ENCODE measurements at places on chromosomes 7 and 10.

- DNase-seq = no peak
- H3K27ac ChIP-seq = no peak overlapping the region
- no peaks in the 10 kb centered on the region for H3K4me1 ChIP-seq
Measured at GRCh38 chr10:128498746-128499145, 372.5 kb upstream of the MKI67 start.

DNA sequence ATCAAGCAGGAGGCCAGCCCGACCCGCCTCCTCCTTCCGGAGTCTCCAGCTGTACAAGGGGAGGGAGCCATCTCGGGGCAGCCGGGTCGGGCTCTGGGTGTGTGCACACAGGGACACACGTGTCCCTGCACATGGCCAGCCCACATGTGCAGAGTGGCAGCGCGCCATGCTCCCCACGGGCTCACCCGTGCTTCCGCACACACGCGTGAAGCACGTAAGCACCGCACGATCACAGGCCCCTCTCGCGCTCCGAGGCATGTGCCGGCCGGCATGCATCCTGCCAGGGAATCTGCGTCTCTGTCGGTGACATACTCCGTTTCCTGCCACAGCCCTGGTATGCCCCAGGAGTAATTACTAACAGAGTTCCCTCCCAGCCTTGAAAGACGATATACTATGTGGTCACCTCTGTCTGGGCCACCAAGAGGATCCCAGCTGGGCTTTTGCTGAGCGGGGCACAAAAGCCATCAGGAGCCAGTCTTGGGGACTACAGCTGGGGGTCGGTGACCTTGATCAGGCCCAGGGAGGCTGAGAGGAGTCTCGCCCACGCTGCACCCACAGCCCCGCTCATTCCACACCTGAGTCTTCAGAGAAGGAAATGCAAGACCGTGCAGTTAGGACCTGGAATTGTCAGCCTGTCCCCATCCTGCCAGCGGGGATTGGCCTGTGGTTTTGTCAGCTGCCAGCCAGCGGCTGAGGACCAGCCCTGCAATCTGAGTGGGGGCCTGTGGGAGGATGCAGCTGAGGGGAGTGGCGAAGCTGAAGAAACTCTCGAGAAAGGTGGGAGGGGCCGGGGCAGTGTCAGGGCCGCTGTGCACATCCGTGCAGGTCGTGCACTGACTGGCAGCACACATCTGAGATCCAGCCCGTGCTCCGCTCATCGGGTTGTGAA lies 11.0 kb upstream of the LFNG start:
- peaks cover 57% of the 10 kb centered on the region for H3K4me1 ChIP-seq
- H3K4me3 ChIP-seq = peak overlapping the region; percentile 60
- DNase-seq = peak; percentile 86
- no peaks in the 10 kb centered on the region for H3K27me3 ChIP-seq

- H3K4me3 ChIP-seq = no peak overlapping the region
- no peak for DNase-seq
- H3K27me3 ChIP-seq = no peaks in the 10 kb centered on the region
- no peak overlapping the region for H3K27ac ChIP-seq
- H3K4me1 ChIP-seq = no peaks in the 10 kb centered on the region
- no peaks in the 10 kb centered on the region for H3K36me3 ChIP-seq
Measured at GRCh38 chr10:59033622-59034021, 142.8 kb upstream of the PHYHIPL start.

DNA sequence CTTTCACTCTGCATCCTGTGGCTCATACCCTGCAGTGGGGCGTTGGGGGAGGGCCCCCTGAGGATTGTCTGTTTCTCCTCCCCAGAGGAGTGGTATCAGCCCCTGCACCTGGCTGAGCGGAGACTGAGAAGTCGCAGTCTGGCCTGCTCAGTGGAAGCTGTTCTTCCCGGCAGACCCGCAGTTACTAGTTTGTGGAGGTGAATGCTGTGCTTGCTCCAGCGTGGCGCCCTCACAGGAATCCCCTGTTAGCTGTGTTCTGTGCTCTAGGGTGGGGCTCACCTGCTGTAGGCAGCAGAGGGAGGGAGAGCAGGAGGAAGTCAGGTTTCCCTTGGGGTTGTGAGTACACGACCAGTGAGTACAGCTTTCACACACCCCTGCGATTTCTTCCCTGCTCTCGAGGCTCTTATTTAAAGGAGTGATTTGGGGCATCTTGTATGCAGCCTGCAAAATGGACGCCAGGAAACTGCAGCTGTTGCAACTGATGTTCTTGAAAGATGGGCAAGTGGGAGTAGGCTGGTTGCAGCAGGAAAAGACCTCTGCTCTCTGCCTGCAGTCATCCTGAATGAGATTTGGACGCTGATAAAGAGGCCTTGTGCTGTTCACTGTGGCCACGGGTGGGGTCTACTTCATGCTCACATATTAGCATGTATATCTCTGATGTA lies 66.4 kb downstream of the HK1 start:
- H3K4me3 ChIP-seq = peak overlapping the region; percentile 54
- DNase-seq = peak; percentile 51
- H3K4me1 ChIP-seq = peaks cover 86% of the 10 kb centered on the region

DNA sequence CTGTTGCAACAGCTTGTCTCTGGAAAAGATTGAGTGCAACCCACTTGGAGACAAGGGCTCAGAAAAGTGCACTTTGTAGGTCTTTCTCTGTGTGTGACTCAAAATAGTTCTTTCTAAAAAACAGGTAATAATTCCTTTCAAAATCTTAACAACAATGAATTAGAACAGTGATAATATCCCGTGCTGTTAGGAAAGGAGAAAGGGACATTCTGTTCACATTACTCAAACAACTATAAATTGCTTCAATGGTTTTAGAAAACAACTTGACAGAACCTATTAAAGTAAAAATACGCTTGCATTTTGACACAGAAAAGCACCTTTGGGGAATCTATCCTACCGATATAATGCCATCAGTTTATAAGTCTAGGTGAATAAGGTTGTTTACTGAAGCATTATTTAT lies 468.1 kb upstream of the DPP6 start:
- no peaks in the 10 kb centered on the region for H3K36me3 ChIP-seq
- H3K27ac ChIP-seq = no peak overlapping the region
- no peaks in the 10 kb centered on the region for H3K4me1 ChIP-seq
- no peak overlapping the region for H3K4me3 ChIP-seq
- H3K27me3 ChIP-seq = no peaks in the 10 kb centered on the region
- no peak for DNase-seq

DNA sequence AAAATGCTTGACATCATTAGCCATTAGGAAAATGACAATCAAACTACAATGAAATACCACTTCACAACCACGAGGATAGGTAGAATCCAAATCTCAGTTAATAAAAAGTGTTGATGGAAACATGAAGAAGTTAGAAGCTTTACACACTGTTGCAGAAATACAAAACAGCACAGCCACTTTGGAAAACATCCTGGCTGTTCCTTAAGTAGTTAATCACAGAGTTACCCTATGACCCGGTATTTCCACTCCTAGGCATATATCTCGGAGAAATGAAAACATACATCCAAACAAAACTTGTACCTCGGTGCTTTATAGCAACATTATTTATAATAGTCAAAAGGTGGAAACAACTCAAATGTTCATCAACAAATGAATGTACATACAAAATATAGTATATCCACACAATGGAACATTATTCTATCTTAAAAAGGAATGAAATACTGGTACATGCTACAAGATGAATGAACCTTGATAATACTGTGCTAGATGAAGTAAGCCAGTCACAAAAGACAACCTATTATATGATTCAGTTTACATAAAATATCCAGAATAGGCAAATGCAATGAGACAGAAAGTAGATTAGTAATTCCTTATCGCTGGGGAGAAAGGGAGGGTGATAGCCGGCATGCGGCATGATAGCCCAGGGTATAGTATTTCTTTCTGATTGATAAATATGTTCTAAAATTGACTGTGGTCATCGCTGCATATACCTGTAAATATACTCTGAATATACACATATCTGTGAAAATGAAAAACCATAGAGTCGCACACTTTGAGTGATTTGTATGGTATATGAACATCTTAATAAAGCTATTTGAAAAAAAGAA lies 1.9 kb downstream of the VWDE start:
- H3K4me1 ChIP-seq = peaks cover 21% of the 10 kb centered on the region
- no peak for DNase-seq
- peaks cover 21% of the 10 kb centered on the region for H3K27me3 ChIP-seq
- H3K4me3 ChIP-seq = no peak overlapping the region

DNA sequence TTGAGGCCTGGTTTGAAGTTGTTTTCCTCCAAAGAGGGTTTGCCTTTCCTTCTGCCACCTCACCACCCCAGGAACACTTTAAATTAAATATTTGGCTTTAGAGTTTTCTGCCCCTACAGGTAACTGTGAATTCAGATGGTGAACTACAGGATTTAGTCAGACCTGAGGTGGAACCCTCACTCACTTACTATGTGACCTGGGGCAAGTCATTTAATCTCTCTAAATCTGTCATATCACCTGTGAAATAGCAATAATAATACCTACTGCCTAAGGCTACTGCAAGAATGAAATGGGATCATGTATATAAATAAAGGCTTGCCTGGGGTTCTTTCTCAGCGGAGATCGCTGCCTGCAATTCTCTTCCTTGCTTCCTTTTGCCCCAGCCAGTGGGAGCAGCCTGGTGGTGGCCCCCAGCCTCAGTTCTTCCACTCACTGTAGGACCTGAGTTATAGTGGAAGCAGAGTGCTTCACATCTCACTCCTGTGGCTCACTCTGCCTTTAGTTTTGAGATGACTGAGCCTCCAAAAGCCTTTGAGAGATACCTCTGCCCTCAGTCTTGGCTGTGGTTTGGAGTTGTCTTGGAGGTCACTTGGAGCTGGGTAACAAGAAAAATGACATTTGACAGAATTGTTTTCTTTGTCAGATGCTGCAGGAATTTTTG lies 6.1 kb upstream of the ANKRD2 start:
- H3K4me3 ChIP-seq = no peak overlapping the region
- DNase-seq = no peak
- no peaks in the 10 kb centered on the region for H3K4me1 ChIP-seq
- no peaks in the 10 kb centered on the region for H3K27me3 ChIP-seq
- H3K36me3 ChIP-seq = no peaks in the 10 kb centered on the region

GRCh38 chr7:94374721-94375566 lies 19.8 kb upstream of the COL1A2 start:
- DNase-seq = no peak
- H3K27ac ChIP-seq = no peak overlapping the region
- H3K36me3 ChIP-seq = no peaks in the 10 kb centered on the region
- no peaks in the 10 kb centered on the region for H3K27me3 ChIP-seq
- no peaks in the 10 kb centered on the region for H3K4me1 ChIP-seq

GRCh38 chr7:115058726-115059125 lies 136.8 kb downstream of the MDFIC start:
- H3K4me1 ChIP-seq = no peaks in the 10 kb centered on the region
- H3K4me3 ChIP-seq = no peak overlapping the region
- DNase-seq = no peak
- H3K36me3 ChIP-seq = no peaks in the 10 kb centered on the region
- peaks cover 8% of the 10 kb centered on the region for H3K27me3 ChIP-seq

GRCh38 chr10:49448924-49449323 lies 53.0 kb upstream of the DRGX start:
- no peaks in the 10 kb centered on the region for H3K27me3 ChIP-seq
- no peak overlapping the region for H3K27ac ChIP-seq

DNA sequence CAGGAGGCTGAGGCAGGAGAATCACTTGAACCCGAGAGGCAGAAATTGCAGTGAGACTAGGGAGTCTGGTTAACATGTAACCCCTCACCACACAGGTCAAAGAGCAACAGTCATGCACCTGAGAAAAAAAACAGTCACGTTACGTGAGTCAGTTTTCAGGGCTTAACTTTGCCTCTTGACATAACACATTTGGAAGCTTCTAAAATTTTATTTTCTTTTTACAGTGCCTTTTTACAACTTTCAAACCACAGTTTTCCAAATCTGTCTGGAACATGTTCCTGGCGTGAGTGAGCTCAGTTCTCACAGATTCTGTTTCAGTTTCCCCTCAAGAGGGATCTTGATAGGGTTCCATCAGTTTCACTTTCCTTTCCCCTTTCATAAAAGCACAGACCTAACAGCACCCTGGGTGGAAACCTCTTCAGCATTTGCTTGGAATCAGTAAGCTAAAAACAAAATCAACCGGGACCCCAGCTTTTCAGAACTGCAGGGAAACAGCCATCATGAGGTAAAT lies 4.4 kb downstream of the IFIT3 start:
- peaks cover 6% of the 10 kb centered on the region for H3K27me3 ChIP-seq
- H3K36me3 ChIP-seq = peaks cover 63% of the 10 kb centered on the region
- peak; percentile 64 for DNase-seq

DNA sequence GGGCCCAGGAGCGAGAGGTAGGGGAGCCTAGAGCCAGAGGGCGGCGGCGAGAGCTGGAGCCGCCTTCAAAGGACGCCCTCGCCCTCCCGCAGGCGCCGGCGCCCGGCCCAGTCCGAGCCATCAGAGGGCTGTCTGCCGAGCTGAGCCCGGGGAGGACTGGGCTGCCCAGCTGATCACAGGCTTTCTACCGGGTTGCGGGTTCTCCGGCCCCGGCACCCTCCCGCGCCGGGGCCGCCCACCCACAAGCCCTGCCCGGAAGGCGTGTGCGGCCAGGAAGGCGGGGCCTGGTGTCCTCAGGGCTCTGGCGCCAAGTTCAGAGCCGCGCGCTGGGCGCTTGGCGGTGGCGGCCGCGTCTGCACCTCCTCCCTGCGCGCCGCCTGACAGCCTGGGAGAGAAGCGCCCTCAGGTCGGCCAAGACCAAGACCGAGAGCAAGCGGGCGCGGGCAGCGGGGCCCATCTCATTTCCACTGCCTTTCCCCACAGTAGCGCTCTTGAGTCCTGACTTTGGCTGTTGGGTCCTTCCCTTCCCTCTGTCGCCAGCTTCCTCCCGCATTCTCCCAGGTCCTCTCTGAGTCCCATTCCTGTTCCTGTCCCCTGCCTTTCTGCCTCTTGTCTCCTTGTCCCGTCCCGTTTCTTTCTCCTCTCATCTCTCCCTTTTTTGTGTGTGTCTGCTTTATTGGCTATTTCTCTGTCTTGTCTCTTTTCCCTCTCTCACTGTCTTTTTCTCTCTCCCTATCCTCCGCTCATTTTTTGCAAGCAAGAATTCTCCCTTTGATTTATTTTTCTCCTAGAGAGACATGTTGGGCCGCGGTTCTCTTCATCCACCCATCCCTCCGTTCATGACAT lies 60.6 kb upstream of the MSMB start:
- H3K36me3 ChIP-seq = no peaks in the 10 kb centered on the region
- DNase-seq = peak; percentile 60
- peaks cover 18% of the 10 kb centered on the region for H3K4me1 ChIP-seq
- H3K4me3 ChIP-seq = peak overlapping the region; percentile 75
- H3K27ac ChIP-seq = peak overlapping the region; percentile 22

GRCh38 chr10:5945561-5946418 lies 31.6 kb downstream of the IL15RA start:
- no peaks in the 10 kb centered on the region for H3K36me3 ChIP-seq
- H3K27me3 ChIP-seq = no peaks in the 10 kb centered on the region
- H3K27ac ChIP-seq = peak overlapping the region; percentile 42
- H3K4me1 ChIP-seq = peaks cover 9% of the 10 kb centered on the region
- no peak overlapping the region for H3K4me3 ChIP-seq

GRCh38 chr7:101094791-101095375 lies 9.6 kb downstream of the TRIM56 start:
- peaks cover 28% of the 10 kb centered on the region for H3K36me3 ChIP-seq
- no peak overlapping the region for H3K27ac ChIP-seq
- peaks cover under 1% of the 10 kb centered on the region for H3K27me3 ChIP-seq
- H3K4me1 ChIP-seq = peaks cover 7% of the 10 kb centered on the region
- no peak overlapping the region for H3K4me3 ChIP-seq

GRCh38 chr7:1530946-1531262 lies 402 bp downstream of the MAFK start:
- DNase-seq = no peak
- H3K27me3 ChIP-seq = peaks cover 6% of the 10 kb centered on the region
- no peaks in the 10 kb centered on the region for H3K36me3 ChIP-seq
- H3K4me1 ChIP-seq = peaks cover 32% of the 10 kb centered on the region
- H3K27ac ChIP-seq = no peak overlapping the region

Data from activated CD4-positive, alpha-beta T cell treated with anti-CD3 and anti-CD28 coated beads, Interleukin-2, amount 10 ng/mL, durations not matched to agents 7 days and 5 days (primary cell).